Stimulated activated CD8-positive, alpha-beta memory T cell treated with anti-CD3 and anti-CD28 coated beads, Interleukin-7, amount 100 ng/mL, for 48 hours (primary cell): ENCODE measurements at places on chromosomes 5 and 9.

DNA sequence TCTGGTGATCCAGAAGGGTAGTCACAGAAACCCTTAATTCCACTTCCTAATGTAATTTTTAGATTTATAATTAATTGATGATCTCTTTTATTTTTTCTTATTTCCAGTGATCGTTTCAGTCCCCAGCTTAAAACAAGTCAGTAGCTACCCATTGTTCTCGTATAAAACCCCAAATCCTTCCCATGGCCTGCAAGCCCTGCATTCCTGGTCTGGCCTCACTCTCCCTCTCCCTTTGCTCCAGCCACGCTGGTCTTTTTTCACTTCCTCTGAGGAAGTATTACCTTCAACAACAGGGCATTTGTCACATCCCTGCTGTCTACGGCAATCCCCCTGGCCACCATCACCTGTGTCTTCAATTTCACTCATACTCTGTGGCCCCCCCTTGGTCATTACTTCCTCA is 44.8 kb downstream of the ACOT12 start:
- no peak for DNase-seq

DNA sequence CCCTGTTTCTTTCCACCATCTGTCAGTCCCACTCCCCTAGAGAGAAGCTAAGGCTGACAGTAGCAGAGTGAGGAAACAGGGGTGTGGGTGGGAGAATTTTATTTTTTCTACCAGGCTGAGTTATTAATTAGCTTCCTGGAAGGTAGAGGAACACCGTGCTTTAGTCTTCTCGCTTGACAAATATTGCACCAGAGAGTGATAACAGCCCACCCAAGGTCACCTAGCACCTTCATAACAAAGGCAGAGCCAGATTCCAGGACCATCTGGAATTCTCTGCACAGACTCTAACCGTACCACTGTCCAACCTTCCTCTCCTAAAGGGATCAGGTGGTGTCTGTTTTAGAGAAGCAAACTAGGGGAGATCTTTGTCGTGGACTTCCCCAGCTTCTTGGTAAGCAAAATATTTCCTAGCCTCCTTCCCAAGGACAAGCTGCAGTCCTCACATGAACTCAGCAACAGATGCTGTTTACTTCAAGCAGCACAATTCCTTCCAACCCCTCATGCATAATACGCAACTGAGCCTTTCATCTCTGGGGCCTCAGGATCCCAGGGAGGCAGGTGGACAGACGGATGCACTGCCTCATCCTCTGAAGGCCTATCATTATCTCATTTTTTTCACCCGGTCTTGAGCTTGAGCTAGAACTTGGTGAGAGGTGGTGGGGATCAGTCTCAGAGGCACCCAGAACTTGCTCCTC is 308.7 kb upstream of the BRINP1 start:
- DNase-seq = no peak

GRCh38 chr5:132239776-132240175 is 12.1 kb upstream of the P4HA2 start:
- DNase-seq = no peak

GRCh38 chr5:57986761-57987341 is 473.0 kb downstream of the PLK2 start:
- no peak for DNase-seq

DNA sequence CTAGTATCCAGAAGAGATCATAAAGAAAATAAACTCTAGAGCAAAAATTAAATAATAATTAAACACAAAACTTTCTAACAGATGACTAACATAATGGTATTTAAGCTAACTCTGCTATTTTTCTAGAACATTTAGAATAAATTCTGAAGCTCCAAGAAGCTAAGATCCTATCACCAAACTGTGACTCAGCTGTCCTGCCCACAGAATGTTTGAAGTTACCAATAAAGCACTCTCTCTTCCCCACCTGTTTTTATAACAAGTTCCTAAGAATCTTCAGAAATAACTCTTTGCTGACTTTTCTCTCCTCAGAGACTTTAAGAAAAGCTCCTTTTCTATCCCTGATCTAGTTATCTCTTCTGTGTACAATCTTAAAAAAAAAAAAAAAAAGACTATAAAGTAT is 6.0 kb upstream of the EFNA5 start:
- DNase-seq = no peak

GRCh38 chr5:28301712-28302111 is 1263.3 kb upstream of the CDH9 start:
- no peak for DNase-seq

DNA sequence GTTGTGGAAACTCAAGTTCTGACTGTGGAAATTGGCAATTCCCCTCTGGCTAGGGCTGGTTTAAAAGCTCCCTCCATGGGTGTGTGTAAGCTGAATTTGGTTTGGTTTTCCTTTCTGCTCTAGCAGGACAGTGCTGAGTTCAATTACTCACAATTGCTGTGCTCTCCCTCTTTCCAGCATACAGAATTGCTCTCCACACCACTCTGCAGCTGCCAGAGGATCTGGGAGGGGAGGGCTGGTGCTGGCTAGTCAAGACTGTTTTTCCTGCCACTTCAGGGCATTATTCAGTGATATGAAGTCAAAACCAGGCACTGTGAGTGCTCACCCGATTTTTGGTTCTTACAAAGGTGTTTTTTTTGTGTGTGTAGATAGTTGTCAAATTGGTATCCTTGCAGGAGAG is 336.9 kb upstream of the SLC24A2 start:
- no peak for DNase-seq

- DNase-seq = no peak
Measured at GRCh38 chr5:154778534-154778933, 23.4 kb downstream of the LARP1 start.
